Activated CD8-positive, alpha-beta memory T cell treated with anti-CD3 and anti-CD28 coated beads for 1 hour (primary cell): ENCODE measurements at places on chromosomes 3 and 15.

DNA sequence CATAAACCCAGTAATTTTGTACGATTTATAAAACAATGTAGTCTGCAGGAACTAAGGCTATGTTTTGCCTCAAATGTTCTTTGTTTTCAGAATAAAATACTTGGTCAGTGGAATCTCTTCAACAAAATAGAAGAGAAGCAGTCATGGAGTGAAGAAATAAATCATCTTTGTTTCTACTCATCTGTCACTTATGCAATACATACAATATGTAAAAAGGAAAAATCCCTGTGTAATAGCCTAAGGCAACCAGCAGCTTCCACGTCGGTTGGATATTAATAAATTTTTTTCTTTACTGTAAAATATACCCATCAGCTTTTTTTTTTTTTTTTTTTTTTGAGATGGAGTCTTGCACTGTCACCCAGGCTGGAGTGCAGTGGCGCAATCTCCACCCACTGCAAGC, 5.2 kb upstream of the WDR5B start:
- DNase-seq, result no peak

DNA sequence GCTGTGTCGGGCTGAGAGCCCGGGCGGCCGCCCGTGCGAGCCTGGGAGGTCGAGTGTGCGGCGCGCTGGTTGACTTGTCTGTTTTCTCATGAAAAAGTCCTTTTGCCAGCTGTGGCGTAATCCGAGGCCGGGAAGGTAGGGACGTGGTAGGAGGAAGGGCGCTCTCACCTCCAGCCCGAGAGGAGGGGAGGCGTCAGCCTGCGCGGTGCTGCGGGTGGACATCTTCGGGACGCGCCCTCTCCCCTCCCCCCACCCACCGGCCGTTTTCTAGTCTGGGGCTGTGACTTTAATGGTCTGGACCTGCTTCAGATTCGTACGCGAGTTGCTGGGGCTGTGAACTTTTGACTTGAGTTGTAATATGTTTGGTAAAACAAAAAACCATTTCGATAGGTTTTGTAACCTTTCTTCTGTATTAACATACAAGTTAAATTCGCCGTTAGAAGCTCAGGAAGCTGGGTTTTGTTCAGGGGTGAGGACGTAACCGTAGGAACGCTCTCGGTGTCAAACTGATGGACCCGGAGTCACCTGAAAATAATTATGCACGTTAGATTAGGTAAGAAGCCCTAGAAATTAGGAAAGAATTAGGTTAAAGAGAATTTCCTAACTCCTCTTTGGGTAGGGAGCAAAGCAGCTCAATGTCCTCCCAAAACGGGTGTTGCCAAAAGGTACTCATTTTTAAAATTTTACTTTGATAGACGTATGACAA, 762 bp downstream of the NCK1 start:
- DNase-seq, result no peak

- DNase-seq, result no peak
Measured at GRCh38 chr3:69324362-69325025, 61.4 kb downstream of the FRMD4B start.

DNA sequence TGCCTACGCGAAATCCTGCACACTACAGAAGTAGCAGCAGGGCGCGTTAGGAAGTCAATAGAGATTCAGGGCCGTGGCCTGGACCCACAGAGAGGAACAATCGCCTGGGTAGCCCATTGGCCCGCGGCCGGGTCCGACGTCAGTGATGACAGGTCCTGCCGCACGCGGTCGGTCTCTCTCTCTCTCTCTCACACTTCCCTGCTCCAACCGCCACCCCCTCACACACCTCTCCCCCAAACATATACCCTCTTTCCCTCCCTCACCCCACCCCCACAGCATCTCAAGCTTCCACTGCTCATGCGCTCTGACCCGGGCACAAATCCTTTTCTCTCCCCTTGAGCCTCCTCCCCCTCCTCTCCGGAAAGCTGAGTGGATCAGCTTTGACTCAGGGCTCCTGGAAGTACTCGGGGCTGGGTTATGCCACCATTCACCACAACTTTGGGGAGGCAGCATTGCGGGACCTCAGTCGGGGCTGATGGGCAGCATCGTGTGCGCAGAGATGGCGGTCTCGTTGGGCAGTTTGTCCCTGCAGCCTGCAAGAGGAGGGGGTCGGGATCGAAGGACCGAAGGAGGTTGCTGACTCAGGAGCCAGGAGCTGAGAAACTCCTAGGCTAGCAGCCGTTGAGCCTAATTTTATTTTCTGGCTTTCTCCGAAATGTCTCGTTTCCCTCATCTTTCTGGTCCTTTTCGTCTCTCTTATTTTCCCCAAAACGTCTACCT, 9.0 kb downstream of the ZIC4 start:
- no peak for DNase-seq

DNA sequence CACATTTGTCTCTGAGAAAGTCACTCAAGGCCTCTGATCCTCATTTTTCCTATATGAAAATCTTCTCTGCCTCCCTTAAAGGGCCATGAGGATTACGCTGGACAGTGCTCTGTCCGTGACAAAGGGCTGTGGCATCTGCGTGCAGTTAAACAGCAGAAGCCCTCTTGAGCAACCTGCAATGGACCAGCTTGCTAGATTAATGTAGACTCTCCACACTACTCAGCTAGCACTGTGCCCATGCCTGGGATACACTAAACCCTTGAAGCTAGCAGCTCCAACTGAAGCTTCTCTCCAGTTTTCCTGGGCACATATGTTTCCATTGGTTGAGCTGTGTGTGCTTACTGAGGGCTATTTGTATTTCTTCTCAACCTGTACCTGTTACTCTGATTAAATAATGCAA, 303.8 kb downstream of the RPLP1 start:
- DNase-seq, result no peak

- no peak for DNase-seq
Measured at GRCh38 chr3:122313281-122313680, 11.8 kb upstream of the CSTA start.

DNA sequence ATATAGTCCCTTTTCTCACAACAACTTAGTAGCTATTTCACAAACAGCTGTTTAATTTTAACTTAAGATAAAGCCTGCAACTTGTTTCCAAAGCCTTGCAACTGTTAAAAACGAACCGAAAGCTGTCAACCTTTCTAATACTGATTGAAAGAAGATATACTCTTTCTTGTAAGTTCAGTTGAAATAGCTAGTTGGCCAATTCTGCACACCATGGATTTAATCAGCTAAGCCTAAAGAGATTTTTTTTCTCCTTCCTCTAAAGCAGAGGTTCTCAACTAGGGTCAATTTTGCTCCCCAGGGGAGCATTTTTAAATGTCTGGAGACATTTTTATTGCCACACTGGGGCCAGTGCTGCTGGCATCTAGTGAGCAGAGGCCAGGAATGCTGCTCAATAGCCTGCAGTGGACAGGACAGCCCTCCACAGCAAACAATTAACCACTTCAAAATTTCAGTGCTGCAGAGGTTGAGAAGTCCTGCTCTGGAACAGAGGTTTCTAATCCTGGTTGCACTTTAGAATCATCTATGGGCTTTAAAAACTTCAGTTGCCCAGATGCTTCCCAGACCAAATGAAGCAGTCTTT, 26.2 kb downstream of the MINDY4B start:
- DNase-seq, result no peak

DNA sequence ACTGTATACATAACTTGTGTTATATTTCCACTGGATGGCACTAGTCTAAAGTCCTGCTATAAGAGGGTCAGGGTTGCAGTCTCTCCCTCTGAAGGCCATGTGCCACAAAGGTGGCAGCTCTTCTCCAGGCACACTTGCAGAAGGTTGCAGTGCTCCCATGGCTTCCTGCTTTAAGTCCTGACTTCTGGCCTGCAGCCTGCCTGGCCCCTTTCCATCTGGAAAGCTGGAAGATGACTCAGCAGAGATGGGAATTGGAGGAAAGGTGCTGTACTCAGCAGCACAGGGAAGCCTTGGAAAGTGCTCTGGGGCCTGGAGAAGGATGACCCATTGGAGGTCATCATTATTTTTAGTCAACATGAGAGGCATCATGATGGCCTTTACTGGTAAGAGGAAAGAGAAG, 40.9 kb upstream of the MRPL3 start:
- no peak for DNase-seq

GRCh38 chr3:129195731-129196256, 12.1 kb upstream of the CNBP start:
- no peak for DNase-seq

- DNase-seq, result no peak
Measured at GRCh38 chr3:191094057-191094845, 104.8 kb upstream of the OSTN start.

DNA sequence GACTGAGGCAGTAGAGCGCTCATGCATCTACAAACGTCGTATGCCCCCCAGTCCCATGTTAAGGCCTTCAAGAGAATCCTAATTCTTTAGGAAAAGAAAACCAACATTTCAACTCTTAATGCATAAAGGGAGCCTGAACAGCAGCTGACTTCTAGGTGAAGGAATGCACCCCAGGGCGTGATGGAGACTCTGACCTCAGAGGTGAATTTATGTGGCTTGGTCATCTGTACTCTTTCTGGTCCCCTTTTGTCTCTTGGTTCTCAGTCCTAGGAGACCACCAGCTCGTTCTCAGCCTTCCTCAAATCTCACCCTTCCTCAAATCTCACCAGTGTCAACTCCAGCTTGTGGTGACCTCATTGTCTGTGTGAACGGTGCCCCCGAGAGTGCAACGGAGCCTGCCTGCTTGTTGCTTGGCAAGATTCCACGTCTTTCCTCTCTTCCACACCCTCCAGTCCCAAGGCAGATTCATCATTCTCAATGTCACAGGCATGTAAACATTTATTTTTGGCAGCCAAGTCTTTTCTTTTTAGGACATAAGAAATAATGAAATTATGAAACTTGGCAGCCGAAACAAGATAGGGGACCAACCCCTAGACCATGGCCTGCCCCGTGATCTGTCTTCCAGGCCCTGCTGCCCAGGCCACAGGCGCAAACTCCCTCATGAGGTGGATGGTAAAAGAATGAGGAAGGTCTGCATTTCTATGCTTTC, 166.2 kb downstream of the ADAMTS17 start:
- no peak for DNase-seq

DNA sequence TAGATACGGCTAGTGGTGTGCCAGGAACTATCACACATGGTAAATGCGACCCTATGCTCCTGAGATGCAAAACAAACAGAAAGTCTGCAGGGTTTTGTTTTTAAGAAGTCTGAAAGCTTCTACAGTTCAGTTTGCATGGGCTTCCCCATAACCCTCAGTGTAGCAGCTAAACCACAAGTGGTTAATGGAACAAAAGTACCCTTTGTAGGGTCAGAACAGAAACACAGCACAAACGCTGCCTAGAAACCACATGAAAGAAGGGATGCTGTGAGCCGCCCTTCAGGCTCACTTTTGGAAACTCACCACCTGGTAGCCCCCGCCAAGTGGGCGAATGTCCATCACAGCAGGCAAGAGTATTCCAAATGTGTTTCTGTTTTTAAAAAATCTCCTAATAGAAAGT, 46.2 kb downstream of the CTDSPL start:
- no peak for DNase-seq

- DNase-seq, result no peak
Measured at GRCh38 chr15:27342991-27343390, 372.0 kb downstream of the GABRG3 start.

GRCh38 chr3:83193526-83193925, 1432.1 kb upstream of the GBE1 start:
- no peak for DNase-seq

- DNase-seq, result no peak
Measured at GRCh38 chr15:27744641-27745040, 354.5 kb downstream of the OCA2 start.

DNA sequence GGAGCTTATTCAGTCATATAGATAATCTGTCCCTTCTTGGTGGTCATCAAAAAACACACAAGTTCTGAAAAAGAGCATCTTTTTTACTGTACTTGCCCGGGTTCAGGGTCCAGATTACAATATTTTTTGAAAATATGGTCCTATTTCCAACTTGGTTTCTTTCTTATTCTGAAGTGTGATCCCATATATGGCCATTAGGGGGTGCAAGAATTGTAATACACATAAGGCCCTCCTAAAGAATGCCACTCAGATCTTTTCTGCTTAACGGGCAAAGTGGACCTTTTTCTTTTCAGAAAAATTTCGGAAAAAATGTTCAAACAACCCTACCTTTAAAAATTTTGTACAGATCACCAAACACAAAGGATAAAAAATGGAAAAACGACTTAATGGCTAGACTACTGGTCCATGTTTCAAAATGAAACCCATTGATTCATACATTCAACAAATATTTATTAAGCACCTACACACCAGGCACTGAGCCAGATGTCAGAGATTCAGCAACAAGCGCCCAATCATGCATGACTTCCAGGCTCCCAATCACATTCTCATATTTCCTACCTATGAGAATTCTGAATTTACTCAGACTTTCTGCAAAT, 102.0 kb upstream of the MYRIP start:
- DNase-seq, result no peak

DNA sequence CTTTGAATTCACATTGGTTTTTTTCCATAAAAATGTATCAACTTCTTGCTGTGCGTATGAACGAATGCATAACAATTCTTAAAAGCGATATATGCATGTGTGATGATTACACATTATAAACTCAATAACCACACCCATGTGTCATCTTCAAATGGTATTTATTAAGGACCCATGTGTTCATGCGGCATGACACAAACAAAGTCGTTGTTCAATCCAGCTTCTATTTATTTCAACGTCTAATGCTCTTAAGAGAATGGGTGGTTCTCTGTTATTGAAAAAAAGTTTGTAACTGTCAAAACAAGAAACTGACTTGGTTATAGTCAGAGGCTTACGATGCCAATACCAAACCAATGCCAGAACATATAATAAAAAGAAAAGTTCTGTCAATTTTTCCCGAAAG, 195.9 kb downstream of the FOXP1 start:
- DNase-seq, result no peak

GRCh38 chr3:101813817-101814440, 34.9 kb downstream of the NXPE3 start:
- DNase-seq, result no peak

- DNase-seq, result no peak
Measured at GRCh38 chr3:42750834-42751233, 22.2 kb downstream of the CCDC13 start.

GRCh38 chr3:16113704-16114103, 60.8 kb upstream of the GALNT15 start:
- no peak for DNase-seq

DNA sequence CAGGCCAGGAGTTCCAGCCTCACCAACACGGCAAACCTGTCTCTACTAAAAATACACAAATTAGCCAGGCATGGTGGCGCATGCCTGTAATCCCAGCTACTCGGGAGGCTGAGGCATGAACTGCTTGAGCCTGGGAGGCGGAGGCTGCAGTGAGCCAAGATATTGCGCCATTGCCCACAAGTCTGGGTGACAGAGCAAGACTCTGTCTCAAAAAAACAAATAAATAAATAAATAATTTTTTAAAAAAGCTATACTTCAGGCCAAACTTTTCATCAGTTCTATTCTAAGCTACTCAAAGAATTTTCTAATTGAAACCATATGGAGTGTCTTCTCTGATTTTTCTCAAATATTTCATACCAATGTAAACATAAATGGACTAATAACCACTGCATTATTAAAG, 43.5 kb downstream of the PHC3 start:
- no peak for DNase-seq
